Suppressor macrophage (primary cell): ENCODE measurements at places on chromosomes 7 and 10.

- no peak for DNase-seq
These were observed 204.3 kb downstream of the CHCHD3 start for GRCh38 chr7:132877573-132877972.

DNA sequence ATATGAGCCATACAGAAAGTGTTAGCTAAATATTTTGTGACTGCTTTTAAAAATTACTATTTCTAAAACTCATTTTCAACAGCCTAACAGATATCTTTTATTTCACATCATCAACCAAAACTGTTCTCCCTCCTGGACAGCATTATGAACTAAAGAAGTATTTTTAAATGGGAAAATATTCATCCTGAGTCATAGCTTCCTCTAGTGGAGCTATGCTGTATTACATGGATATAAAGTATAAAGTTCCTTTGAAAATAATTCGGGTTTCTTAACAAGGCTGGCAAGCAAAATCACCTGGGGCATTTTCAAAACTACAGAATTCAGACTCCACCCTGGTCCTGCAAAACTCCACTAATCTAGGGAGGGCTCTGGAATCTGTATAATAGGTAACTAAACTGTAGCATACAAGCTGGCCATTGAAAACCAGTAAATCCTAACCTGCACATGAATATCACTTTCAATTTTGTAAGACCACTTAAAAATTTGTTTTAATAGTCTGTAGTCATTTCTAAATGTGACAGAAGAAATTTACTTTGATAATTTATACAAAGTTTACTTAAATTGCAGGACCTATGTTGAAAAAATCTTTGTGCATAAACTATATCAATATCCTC lies 53.5 kb downstream of the SCIN start:
- DNase-seq = peak; percentile 26

DNA sequence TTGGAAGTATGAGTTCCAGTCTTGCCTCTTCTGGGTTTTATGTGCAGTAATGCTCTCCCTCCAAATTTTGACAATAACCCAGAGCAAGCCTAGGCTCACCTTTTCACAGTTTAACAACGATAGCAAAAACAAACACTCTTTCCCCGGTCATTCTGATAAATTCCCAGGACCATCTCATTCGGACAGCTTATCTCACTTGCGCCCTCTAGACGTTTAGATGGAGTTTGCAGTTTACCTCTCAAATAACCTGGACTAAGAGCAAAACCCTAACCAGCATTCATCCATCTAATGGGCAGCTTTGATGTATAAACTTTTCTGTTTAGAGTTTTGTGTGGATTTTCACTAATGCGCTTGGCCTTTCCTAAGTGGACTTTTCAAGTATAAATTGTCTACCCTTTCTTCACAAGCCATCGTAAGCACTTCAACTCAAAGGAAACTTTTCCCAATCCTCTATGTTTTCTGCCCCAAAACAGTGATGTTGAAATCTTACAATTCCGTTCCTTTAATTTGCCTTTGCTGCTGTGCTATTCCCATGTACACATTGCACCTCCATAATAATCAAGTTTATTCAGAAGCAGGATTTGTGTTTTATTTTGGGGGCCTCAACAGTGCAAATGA lies 114.9 kb downstream of the HDAC9 start:
- DNase-seq = peak; percentile 21

- no peak for DNase-seq
These were observed 20.3 kb upstream of the SHH start for GRCh38 chr7:155832581-155832981.

GRCh38 chr7:101602484-101603241 lies 26.4 kb downstream of the MYL10 start:
- peak; percentile 80 for DNase-seq

DNA sequence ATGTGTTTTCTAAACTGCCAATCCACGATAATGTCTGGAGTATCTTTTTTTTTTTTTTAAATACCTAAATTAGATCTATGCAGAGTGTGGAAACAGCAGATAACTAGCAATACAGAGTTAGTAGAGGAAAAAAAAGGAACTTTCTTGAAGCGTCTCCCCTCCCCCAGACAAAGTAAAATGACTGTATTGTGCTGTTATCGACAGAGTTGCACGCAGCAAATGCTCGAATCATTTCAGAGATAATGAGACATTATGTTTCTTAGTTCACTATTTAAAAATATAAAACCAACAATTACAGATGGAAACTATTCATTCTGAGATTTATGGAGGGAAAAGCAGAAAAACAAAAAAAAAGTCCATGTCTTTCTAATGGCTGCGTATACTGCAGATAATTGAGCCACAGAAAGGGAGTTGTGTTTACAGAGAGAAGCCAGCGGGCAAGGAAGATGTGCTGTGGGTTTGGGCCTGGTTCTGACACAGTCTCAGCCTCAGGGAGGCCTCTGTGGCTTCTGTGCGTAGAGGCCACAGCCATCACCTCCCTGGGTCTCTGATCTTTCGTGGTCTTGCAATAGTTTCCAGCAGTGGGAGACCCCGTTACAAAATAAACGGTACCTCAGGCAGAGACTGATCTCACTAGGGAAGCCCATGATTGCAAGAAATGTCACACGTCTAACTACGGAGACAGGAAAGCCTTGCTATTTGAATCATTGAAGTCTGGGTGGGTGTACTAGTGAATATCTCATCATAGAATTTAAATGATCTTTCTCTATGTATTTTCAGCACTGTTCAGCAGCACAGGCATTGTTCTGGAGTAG lies 19.1 kb upstream of the KLF6 start:
- peak; percentile 72 for DNase-seq

GRCh38 chr7:104160375-104160774 lies 47.4 kb downstream of the ORC5 start:
- DNase-seq = no peak

- DNase-seq = no peak
These were observed 271.7 kb upstream of the MKLN1 start for GRCh38 chr7:131056007-131056406.

GRCh38 chr10:71059054-71059818 lies 153.1 kb upstream of the UNC5B start:
- no peak for DNase-seq

DNA sequence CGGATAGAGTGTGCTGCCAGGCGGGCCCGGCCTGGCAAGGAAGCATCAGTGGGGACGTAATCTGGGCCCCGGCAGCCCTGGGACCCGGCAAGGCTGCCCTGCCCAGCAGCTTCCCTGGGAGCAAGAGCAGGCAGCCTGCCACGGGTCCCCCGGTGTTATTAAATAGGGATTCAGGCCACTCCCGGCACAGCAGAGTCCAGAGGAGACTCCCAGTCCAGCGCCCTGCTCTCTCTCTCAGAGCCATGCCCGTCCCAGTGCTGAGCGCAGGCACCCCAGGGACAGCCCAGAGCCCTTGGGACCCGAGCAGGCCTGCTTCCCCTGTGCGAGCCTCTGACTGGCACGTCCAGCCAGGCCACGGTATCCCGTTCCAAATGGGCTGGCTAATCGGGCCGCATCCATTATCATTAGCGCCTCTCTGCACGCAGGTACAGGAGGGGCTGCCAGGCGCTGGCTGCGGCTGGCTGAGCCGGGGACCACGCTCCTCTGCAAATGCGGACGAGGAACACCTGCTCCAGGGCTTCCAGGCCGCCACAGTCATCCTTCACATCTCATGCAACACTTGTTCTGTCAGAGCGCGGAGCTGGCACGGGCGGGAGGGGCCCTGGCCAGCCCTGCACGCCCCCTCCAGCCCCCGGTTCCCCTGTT lies 344.2 kb upstream of the MKI67 start:
- no peak for DNase-seq
